Fibroblast of pulmonary artery (primary cell): ENCODE measurements at places on chromosomes 3 and 15.

GRCh38 chr15:49439678-49440395, 16.8 kb downstream of the FGF7 start:
- DNase-seq, result no peak

DNA sequence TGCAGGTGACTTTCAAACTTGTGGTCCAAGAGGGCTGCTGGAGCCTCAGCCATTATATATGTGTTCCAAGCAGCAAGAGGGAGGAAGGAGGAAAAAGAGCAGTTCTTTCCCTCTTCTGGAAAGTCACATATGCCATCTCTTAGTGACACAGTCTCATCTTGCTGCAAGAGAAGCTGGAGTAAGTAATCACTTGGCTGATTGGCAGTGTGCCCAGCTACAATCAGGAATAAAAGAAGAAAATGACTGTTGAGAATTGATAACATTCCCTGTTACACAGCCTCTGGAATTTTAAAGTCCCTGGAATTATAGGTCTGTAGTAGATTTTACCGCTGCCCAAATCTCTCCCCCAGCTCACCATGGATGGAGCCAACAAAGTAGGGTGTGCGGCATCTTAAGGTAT, 31.4 kb upstream of the LYZL4 start:
- no peak for DNase-seq

DNA sequence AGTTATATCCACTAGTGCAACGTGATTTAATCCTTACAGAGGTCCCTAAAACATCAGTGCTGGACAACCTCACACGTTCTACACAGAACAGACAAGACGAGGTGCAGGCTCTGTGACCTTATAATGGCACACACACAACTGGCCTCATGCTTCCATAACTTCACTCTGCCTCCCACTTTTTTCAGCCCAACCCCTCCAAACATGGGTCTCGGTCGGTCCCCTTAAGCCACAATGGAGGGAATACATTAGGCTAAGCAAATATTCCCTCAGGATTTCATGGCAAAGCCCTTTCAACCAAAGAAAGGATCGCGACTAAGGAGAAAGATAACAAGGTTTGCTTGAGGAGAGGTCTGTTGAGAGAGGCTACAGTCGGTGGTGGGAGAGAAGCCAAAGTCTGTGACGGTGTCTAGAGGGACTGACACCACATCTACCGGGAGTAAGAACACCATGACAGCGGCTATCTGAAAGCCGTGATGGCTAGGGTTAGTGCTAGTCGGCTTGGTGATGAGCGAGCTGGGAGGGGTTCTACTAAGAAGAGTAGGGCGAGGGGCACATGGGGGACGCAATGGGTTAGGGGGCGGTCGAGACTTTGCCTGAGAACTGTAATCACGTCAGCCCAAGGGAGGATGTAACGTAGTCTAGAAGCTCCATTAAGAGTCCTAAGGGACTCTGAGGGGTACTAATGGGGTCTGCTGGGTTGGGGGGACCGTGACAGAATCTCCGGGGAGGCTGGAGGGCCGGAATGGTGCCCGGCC, 1.0 kb downstream of the MYO9A start:
- peak; percentile 27 for DNase-seq

DNA sequence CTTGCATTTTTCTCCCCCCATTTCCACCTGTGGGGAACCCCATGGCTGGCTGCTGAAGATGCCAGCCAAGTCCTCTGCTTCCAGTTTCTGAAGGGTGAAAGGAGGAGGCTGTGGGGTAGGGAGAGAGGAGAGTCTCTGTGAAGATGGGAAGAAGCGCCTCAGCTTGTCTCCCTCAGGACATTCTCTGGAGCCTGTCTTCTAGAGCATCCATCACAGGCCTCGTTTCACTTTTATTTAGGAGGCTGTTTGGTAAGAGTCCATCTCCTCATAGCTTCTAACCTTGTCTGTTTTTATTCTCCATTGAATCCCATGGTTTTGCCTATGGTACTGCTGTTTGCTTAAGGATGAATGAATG, 8.8 kb upstream of the LCTL start:
- DNase-seq, result no peak

GRCh38 chr3:188584162-188584529, 430.2 kb downstream of the LPP start:
- DNase-seq, result peak; percentile 86
